CD4-positive, alpha-beta T cell treated with Interferon alpha-2 for 1 hour (primary cell): ENCODE measurements at places on chromosomes 6 and 20.

- no peak for DNase-seq
Observed at GRCh38 chr6:144528743-144529425, 243.7 kb downstream of the UTRN start.

DNA sequence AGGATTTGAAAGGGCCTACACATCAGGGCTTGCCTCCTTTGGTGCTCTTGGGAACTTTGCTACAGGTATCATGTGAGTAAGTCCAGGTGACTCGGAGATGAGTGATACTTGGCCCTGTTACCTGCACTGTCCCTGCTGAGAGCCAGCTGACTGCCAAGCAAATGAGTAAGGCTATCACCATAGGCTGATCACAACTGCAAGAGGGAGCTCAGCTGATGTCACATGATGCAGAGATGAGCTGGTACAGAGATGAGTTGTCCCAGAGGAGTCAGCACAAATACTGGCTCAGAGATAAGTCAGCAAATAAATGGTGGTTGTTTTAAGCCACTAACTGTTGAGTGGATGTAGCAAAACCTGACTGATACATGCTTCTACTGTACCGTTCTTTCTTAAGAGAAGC lies 41.4 kb downstream of the LAMP5 start:
- DNase-seq, result no peak

DNA sequence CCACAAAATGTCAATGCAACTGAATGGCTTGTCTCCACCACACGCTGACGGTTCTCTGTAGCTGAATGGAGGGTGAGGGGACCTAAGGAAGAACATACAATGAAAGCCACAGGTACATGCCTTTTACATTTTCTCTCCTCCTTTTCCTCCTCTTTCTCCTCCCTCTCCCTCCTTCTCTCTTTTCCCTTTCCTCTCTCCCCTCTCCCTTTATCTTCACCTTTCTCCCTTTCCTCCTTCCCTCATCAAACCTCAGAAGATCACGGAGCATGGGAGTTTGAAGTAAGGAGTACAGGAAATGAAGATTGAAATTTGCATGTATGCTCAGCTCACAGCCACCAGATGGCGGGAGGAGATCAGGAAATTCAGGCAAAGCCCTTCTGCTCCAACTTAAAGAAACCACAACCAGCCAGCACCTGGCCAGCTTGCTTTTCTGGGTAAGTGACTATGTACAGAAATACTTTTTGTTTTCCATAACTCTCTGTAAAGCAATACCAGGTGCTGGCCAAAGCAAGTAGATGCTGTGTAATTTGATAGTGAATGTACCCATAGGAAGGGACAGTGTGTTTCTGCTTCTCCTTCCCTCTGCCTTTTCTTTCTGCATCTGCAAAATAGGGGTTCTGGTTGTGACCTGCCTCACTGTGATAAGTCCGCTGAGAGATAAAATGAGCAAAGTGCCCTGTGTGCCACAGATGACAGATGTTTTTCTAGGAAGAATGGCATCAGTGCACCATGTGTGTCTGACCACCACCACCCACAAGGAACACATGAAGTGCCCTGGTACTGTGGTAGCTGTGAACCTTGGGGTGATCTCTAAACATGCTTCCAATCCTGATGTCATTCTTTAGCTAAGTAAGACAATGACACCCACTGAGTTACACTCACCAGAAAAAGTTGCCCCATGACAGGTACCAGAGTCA lies 18.6 kb upstream of the FOXO3 start:
- DNase-seq, result peak; percentile 76

- DNase-seq, result peak; percentile 74
Observed at GRCh38 chr20:25865715-25866656, 169.3 kb upstream of the ZNF337 start.

- no peak for DNase-seq
Observed at GRCh38 chr6:110356778-110357177, 1.4 kb downstream of the METTL24 start.

DNA sequence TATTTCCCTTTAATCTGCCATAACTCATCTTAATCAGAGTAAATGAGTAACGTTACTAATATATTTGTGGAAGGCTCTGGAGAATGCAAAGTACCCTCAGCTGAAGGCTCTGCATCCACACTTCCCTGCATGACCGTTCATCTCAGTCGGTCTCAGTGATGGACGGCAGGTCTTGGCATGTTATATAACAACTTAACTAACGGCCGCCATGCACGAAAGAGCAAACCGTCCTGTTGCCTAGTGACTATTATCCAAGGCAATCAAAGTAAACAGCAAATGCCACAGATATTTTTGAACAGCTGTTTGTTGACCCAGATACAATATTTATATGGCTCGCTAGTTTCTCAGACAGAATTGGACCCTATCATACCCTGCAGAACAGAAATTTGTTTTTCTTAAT lies 194.9 kb upstream of the SMLR1 start:
- no peak for DNase-seq

DNA sequence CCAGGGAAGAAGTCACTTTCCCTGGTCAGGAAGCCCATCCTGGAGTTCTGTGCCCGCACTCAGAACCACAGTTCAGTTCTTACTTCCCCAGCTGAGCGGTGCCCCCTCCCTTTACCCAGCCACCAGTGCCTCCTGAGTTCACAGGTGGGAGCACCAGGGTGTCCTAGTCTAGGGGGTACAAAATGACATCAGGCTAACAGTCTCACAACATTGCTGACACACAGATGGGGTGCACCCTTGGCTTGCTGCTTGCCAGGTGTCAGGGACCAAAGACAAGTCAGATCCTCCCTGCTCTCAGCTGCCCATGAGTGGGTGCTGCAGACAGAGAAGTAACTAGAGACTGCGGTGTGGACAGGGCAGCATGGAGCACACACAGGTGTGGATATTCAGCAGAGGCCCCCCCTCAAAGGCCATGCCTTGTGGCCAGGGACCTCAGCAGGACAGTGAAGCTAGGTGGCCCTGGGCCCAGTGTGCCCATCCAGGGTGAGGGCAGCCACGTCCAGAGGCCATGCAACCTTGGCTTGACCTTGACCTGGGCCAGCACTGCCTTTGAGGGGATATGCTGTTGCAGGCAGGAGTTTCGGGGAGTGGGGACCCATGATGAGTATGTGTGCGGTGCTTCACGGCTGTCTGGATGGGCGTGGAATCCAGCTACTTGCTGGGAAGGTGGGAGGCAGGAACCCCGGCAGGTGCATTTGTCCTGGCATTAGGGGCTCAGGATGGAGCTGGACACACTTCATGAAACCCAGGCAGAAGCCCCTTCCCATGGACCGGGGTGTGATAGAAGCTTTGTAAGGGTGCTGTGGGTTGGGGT lies 110.4 kb upstream of the FRMD1 start:
- no peak for DNase-seq

DNA sequence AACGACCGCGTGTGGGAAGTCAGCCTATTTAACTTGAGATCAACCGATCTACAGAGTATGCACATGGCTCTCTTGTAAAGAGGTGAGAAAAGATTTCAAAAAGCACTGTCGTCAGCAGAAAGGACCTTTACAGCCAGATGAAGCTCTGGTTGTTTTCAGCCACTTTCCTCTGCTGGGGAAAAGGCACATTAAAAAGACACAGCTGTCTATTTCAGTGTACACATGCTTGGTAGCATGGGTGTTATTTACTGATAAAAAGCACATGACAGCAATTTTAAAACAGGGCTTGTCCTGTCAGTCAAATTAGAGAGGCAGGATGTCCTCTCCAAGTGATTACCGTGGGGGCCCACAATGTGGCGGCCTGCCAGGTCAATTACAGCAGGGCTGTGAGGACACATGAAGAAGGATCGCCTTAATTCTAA lies 188.9 kb downstream of the PRKN start:
- DNase-seq, result no peak

DNA sequence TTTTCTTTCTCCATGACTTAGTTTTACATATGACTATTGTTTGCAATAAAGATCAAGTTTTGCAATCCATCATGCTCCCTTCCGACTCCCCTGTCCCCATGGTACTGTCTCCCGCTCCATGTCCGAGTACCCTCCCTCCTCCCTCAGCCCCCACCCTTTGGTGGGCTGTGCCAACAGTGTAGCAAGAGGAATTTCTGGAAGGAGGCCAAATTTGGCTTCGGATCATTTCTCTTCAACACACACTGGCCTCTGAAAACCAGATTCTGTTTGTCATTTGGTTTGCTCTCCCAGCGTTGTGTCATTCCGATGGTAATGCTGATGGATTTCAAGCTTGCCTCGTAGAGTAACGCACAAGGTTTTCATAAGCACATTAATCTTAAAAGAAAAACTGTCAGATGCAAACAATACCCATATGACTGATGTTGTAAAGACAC lies 22.9 kb upstream of the PAX1 start:
- no peak for DNase-seq

DNA sequence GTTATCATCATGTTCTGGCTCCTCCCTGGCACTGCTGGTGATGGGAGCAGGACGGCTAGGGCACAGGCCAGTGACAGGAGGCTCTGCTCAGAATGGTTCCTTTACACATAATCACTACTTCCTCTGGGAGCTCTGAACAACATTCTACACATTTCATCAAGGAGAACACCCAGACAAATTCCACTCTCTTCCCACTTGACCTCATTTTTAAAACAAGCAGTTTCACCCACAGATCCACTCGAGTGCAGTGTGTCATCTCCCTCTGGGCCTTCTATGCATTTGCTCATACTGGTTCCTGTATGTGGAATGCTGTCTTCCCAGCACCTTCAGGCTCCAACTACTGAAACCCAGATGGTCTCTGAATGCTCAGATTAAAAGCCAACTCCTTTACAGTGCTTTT lies 84.8 kb downstream of the ELOVL5 start:
- no peak for DNase-seq

DNA sequence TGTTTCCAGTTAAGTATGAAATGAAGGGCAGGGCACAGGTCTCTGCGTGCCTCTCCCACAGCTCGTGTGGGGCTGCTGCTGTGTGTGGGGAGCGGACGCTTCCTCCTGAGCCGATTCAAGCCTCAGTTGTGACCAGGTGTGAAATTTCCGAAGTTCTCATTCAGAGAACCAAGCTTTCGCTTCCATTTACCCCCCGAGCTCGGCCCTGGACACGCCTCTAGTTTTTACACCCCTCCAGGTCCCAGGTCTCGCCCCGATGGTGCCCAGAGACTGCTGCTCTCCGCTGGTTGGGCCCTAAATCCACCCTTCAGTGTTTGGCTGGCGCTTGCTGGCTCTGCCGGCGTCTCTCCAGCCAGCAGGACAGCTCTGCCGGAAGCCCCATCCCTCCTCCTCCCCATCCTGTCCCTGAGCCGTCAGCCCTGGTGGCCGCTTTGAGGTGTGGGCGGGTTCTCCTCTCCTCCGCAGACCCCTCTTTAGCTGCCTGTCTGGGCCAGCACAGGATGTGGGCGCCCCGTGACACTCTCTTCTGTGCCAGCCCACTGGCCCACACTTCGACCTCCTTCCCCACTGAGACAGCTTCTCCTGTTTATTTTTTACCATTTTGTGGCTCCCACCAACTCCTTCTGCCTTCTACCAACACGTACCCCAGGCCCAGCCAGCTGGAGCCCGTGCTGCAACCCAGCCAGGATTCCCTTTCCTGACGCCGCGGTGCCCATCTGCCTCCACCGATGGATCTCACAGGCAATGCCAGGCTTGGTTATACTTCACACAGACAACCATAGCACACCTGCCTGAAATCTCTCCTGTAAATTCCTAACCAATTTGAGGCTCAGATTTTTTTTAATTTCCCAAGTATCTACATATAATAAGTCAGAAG lies 142.8 kb downstream of the DLL1 start:
- DNase-seq, result peak; percentile 42

DNA sequence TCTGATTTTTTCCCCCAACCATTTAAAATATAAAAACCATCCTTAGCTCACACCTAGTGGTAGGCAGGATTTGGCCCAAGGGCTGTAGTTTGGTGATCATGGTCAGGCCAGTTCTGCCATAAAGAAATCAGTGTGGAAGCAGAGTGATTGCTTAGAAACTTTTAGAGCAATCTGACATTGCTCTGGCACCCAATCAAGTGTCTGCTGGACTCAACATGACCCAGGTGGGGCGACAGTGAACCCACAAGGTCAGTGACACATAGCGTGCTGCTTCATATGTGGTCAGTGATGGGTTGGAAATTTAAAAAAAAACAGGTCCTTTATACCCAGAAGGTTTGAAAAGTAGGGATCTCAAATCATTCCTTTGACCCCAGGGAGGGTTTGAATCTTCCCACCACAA lies 107.9 kb downstream of the BANF2 start:
- no peak for DNase-seq

GRCh38 chr6:54697424-54697823 lies 149.1 kb upstream of the FAM83B start:
- no peak for DNase-seq

GRCh38 chr6:104580452-104580851 lies 279.3 kb downstream of the HACE1 start:
- no peak for DNase-seq

DNA sequence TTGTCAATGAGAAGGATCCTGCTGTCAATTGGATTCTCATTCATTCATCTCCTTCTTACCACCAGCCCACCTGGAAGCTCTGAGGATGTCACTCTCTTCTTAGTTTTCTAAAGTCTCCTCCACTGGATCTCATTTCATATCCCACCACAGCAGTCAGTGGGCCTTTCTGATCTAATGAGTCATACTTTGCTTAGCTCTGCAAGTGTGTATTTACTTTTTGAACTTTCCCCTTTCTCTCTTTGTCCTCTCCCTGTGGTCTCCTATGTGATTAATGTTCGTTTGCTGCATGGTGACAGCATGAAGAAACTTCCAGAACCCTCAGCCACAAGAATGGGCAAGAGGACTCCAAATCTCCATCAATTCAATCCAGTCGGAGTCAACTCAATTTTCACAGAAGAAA lies 63.6 kb upstream of the SYNDIG1 start:
- no peak for DNase-seq

DNA sequence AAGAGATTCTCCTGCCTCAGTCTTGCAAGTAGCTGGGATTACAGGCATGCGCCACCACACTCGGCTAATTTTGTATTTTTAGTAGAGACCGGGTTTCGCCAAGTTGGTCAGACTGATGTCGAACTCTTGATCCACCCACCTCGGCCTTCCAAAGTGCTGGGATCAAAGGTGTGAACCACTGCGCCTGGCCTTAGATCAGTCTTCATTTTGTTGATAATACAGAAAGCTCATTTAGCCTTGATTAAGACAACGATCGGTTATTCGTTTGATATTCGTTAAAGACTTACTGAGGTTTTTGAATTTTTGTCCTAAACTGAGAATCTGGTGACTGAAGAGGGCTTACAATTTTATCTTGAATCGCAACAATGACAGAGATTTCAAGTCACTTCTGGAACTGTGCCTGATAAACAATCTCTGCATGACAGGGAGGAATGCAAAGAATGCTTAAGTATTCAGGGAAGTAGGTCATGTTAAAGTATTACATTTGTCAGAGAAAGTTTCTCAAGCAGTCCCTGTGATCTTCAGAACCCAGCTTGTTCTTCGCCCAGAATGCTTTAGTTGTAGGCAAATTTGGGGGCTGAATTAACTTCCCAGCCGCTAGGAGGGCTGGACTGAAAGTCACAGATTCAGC lies 14.8 kb downstream of the AKAP12 start:
- no peak for DNase-seq

DNA sequence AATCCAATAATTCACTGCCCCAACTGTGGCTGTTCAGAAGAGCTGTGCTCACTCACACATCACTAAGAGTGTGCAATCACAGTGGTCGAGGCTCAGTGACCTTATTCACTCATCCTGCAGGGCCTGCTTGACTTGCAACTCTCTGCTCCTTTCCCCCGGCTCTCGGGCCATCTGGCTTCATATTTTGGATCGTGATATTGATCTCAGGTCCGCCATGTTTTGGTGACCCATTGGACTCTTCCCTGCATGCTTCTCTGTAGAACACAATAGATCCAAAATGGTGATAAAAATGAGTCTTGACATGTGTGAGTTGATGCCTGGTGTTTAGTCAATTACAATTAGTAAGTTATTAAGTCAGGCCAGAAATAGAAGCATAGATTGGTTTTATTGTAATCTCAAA lies 313.9 kb upstream of the SOX4 start:
- no peak for DNase-seq

GRCh38 chr6:135166515-135166914 lies 14.6 kb upstream of the MYB start:
- DNase-seq, result no peak
